ENCODE measurements at places on chromosomes 12 and 14. TPM values are rescaled to one million over a fixed set of nuclear protein-coding genes. Genes with fewer than 3 reads are reported as not detected.
A peak's percentile ranks its signal among the peaks of the same experiment; 100 is the strongest.

- no peaks in the 10 kb centered on the region for H3K27me3 ChIP-seq
- no peaks in the 10 kb centered on the region for H3K4me1 ChIP-seq
- no peaks in the 10 kb centered on the region for H3K36me3 ChIP-seq
- no peak for DNase-seq
- no peak overlapping the region for H3K27ac ChIP-seq
These were observed 150.6 kb downstream of the KCNA5 start for GRCh38 chr12:5194306-5194705.

The GYS2 gene
- not detected for total RNA-seq

- H3K27ac ChIP-seq: no peak overlapping the region
- H3K4me1 ChIP-seq: no peaks in the 10 kb centered on the region
- no peak overlapping the region for H3K4me3 ChIP-seq
- H3K36me3 ChIP-seq: no peaks in the 10 kb centered on the region
- DNase-seq: no peak
These were observed 1258.0 kb downstream of the FSCB start for GRCh38 chr14:43249116-43249515.

GRCh38 chr14:104950021-104950420, 25.3 kb downstream of the PLD4 start:
- H3K4me3 ChIP-seq: no peak overlapping the region
- H3K4me1 ChIP-seq: no peaks in the 10 kb centered on the region
- DNase-seq: no peak

The PRPH gene
- total RNA-seq: not detected

DNA sequence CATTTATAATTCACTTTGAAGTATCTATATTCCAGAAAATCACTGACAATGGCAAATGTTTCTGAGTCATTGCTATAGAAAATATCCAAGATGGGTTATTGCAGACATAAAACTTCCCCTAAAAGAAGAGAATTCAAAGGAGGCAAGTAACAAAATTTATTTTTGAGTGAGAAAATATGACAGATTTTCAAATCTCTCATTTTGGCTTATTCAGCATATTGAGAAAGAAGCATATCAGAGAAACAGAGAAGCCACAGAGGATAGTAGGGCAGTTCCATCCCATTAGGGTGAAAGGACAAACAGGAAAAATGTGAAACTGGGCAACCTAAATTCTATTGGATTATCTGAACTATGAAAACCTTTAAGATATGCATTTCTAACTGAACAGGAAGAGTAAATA, 85.0 kb downstream of the SYT1 start:
- no peak overlapping the region for H3K4me3 ChIP-seq
- H3K27me3 ChIP-seq: no peaks in the 10 kb centered on the region
- no peaks in the 10 kb centered on the region for H3K4me1 ChIP-seq
- H3K27ac ChIP-seq: no peak overlapping the region
- DNase-seq: no peak
- H3K36me3 ChIP-seq: no peaks in the 10 kb centered on the region

DNA sequence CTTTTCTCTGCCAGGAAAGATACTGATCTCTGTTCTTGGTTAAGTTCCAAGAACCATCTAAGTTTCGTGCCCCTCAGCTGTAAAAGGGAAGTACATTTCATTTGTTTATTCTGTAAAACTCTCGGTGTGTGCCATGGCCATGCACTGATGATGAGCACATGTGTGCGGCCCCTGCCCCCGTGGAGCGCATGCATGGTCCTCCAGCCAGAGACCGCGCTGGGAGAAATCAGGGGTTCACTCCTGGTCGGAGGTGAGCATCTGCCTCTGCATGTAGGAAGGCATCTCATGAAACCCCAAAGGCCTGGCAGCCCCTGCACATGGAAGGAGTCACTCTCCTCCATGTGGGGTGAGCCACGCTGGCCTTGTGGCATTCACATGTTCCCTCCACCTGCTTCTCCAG, 102.5 kb upstream of the RTL1 start:
- H3K4me1 ChIP-seq: peaks cover 27% of the 10 kb centered on the region
- no peaks in the 10 kb centered on the region for H3K27me3 ChIP-seq
- peaks cover 61% of the 10 kb centered on the region for H3K36me3 ChIP-seq
- no peak overlapping the region for H3K4me3 ChIP-seq
- H3K27ac ChIP-seq: peak overlapping the region; percentile 82

The MSI1 gene
- not detected for total RNA-seq

The OR6C2 gene
- not detected for total RNA-seq

GRCh38 chr12:132488127-132489077, 1.5 kb upstream of the FBRSL1 start:
- DNase-seq: no peak
- peaks cover 3% of the 10 kb centered on the region for H3K27me3 ChIP-seq
- H3K4me3 ChIP-seq: no peak overlapping the region

The SERPINA1 gene
- 0.56 TPM for total RNA-seq

- peaks cover 5% of the 10 kb centered on the region for H3K36me3 ChIP-seq
- H3K4me3 ChIP-seq: peak overlapping the region; percentile 51
- H3K27ac ChIP-seq: peak overlapping the region; percentile 46
- H3K27me3 ChIP-seq: no peaks in the 10 kb centered on the region
- peaks cover 24% of the 10 kb centered on the region for H3K4me1 ChIP-seq
These were observed 5.5 kb downstream of the MAP3K12 start for GRCh38 chr12:53493610-53494391.

GRCh38 chr14:22386924-22387775, 201.9 kb downstream of the DAD1 start:
- no peak overlapping the region for H3K4me3 ChIP-seq
- no peak overlapping the region for H3K27ac ChIP-seq
- H3K27me3 ChIP-seq: peaks cover 8% of the 10 kb centered on the region
- no peaks in the 10 kb centered on the region for H3K4me1 ChIP-seq
- DNase-seq: peak; percentile 72
- H3K36me3 ChIP-seq: no peaks in the 10 kb centered on the region

The LRRK2 gene
- 1.1 TPM for total RNA-seq

DNA sequence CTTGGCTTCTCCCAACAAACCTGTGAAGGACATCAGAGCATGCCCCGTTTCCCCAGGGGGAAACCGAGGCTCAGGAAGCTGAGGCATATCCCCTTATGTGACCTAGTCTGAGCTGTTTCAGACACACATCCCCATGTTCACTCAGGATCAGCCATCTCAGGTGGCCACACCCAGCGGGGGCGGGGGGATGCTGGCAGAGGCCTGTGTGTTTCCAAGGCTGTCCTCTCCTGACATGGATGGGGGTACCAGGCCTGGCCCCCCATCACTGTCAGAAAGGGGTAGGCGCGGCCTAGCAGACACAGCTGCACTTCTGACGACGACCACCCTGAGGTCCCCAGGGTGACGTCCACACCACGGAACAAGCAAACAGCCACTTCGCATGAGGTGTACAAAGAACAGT, 22.1 kb downstream of the CCDC85C start:
- no peak overlapping the region for H3K4me3 ChIP-seq
- peaks cover 39% of the 10 kb centered on the region for H3K4me1 ChIP-seq
- no peak overlapping the region for H3K27ac ChIP-seq
- H3K36me3 ChIP-seq: no peaks in the 10 kb centered on the region
- DNase-seq: no peak

- H3K4me3 ChIP-seq: no peak overlapping the region
- DNase-seq: no peak
- no peaks in the 10 kb centered on the region for H3K27me3 ChIP-seq
These were observed 49.2 kb downstream of the GUCY2C start for GRCh38 chr12:14647028-14647750.

DNA sequence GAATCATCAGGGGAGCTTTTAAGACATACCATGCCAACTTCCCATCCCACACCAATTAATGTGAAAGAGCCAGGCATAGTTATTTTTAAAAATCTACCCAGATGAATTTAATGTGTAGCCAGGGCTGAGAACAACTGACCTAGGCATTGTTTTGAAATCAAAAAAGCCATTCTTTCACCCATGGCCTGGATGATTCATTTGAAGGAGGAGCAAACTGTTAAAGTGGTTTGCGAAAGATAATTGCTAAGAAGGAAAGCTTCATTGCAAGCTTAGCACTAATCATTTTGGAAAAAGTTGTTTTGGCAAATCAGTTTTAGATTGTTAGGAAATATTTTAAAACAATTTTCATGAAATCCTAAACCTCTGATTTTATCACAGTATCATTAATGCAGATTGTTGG, 2.1 kb upstream of the GTSF1 start:
- no peaks in the 10 kb centered on the region for H3K36me3 ChIP-seq
- no peak overlapping the region for H3K4me3 ChIP-seq
- peaks cover 3% of the 10 kb centered on the region for H3K27me3 ChIP-seq

GRCh38 chr14:104437703-104438102, 141.9 kb upstream of the C14orf180 start:
- DNase-seq: no peak
- no peaks in the 10 kb centered on the region for H3K36me3 ChIP-seq
- no peak overlapping the region for H3K4me3 ChIP-seq
- H3K27me3 ChIP-seq: no peaks in the 10 kb centered on the region
- no peak overlapping the region for H3K27ac ChIP-seq

DNA sequence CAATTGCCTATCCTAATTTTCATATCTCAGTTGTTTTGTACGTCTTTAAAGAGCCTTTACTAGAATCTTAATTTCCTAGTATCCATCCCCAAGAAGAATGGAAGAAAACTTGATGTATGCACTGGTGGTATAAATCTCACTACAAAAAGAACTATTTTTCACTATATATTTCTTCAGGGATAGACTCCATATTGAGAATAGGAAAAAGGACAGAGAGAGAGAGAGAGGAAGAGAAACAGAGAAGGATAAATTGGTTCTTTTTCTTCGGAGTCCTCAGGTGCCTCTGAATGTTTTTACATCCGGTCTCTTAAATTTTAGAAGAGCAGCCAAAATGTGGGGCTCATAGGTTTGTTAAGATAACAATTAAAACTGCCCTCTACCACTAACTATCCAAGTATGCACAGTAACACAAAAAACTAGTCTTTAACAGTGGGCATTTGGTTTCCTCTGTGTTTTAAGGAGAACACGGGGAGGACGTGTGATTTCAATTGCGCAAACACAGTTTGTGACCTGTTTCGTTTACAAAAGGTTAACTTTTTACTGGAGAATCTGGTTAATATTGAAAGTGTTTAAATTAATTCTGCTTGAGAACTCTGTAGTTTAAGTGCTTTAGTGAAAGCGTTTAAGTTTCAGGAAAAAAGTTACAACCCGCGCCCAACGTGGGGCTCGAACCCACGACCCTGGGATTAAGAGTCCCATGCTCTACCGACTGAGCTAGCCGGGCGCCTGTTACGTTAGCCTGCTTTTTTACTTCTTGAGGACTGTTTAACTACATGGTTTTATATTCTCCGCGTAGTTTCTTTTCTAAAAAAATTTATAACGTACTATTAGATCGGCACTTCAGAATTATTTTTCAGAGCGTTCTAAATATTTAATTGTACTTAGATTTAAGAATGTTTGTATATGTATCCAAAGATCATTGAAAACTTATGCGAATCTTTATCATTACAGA, 5.1 kb upstream of the PSMA3 start:
- H3K27me3 ChIP-seq: no peaks in the 10 kb centered on the region
- H3K4me1 ChIP-seq: no peaks in the 10 kb centered on the region
- H3K36me3 ChIP-seq: 0 out of 2 replicates have a peak, but pooled peaks cover 1% of the 10 kb centered on the region
- DNase-seq: peak; percentile 64

The FSCB gene
- not detected for total RNA-seq

DNA sequence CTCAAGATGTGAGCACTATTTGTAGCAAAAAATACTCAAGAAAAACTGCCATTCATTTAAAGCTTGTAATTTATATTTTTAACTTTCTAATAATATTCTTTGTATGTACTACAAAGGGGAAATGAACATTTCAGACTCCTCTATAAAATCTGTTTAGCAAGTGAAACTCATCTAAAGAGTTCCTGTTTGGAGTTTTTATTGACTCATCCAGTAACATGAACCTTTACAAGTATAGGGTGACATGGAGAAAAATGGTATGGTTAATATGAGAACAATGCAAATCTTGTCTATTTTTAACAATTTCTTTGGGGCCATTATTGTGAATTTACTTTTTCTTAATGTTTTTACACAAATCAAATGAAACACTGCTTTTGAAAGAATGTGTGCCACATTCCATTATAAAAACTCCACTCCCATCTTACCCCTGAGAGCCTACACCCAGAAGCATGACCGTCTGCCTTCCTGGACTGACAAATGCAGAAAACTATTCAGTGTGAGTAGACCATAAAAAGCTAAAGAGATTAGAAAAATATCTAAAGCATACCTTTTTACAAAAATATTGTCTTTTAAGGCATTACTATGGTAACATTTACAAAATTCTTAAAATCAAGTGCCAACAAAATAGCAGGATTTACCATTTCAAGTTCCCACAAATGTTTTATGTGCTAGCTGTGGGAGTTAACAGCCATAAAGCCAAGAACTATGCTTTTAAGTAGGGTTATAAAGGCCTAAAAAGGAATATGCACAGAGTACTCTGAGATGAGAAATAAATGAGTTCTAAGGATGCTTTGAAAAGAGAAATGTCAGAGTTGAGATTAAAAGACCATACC, 144.0 kb downstream of the ADAMTS20 start:
- peak; percentile 50 for DNase-seq
- H3K4me3 ChIP-seq: no peak overlapping the region
- H3K27me3 ChIP-seq: no peaks in the 10 kb centered on the region
- H3K4me1 ChIP-seq: no peaks in the 10 kb centered on the region
- no peaks in the 10 kb centered on the region for H3K36me3 ChIP-seq

GRCh38 chr12:86730233-86730632, 474.0 kb upstream of the MGAT4C start:
- DNase-seq: no peak
- H3K27me3 ChIP-seq: no peaks in the 10 kb centered on the region
- H3K27ac ChIP-seq: no peak overlapping the region
- H3K4me1 ChIP-seq: peaks cover 3% of the 10 kb centered on the region

The RD3L gene
- not detected for total RNA-seq

- no peaks in the 10 kb centered on the region for H3K36me3 ChIP-seq
- DNase-seq: no peak
- H3K27ac ChIP-seq: no peak overlapping the region
- no peaks in the 10 kb centered on the region for H3K27me3 ChIP-seq
- no peak overlapping the region for H3K4me3 ChIP-seq
These were observed 224.4 kb upstream of the KRR1 start for GRCh38 chr12:75735853-75736252.

GRCh38 chr14:74908861-74909341, 14.2 kb downstream of the RPS6KL1 start:
- peaks cover 4% of the 10 kb centered on the region for H3K36me3 ChIP-seq
- DNase-seq: no peak
- no peak overlapping the region for H3K4me3 ChIP-seq
- no peak overlapping the region for H3K27ac ChIP-seq

The KRT78 gene
- not detected for total RNA-seq

The WNT1 gene
- not detected for total RNA-seq

The CABP1 gene
- 0.83 TPM for total RNA-seq

- peak overlapping the region; percentile 95 for H3K27ac ChIP-seq
- no peaks in the 10 kb centered on the region for H3K27me3 ChIP-seq
- H3K36me3 ChIP-seq: peaks cover 12% of the 10 kb centered on the region
- no peak for DNase-seq
- H3K4me1 ChIP-seq: peaks cover 29% of the 10 kb centered on the region
- H3K4me3 ChIP-seq: peak overlapping the region; percentile 48
These were observed 897 bp upstream of the TBX3 start for GRCh38 chr12:114684870-114685273.

The NTF3 gene
- total RNA-seq: 12.2 TPM

- no peaks in the 10 kb centered on the region for H3K36me3 ChIP-seq
- no peak overlapping the region for H3K4me3 ChIP-seq
- no peaks in the 10 kb centered on the region for H3K27me3 ChIP-seq
- H3K4me1 ChIP-seq: no peaks in the 10 kb centered on the region
These were observed 22.4 kb downstream of the OR10G2 start for GRCh38 chr14:21612324-21612723.

The PIWIL1 gene
- total RNA-seq: not detected

Data from IMR-90 (cell line).